ENCODE measurements at places on chromosomes 6 and 20. TPM values are rescaled to one million over a fixed set of nuclear protein-coding genes. Genes with fewer than 3 reads are reported as not detected.
A peak's percentile ranks its signal among the peaks of the same experiment; 100 is the strongest.

GRCh38 chr6:168180548-168181011, 101.6 kb upstream of the FRMD1 start:
- DNase-seq: peak; percentile 77

The TRIM40 gene
- total RNA-seq: not detected

The SYNGAP1 gene
- 19.3 TPM for total RNA-seq

The MAPK13 gene
- total RNA-seq: 10.1 TPM

The MAD2L1BP gene
- total RNA-seq: 15.5 TPM

DNA sequence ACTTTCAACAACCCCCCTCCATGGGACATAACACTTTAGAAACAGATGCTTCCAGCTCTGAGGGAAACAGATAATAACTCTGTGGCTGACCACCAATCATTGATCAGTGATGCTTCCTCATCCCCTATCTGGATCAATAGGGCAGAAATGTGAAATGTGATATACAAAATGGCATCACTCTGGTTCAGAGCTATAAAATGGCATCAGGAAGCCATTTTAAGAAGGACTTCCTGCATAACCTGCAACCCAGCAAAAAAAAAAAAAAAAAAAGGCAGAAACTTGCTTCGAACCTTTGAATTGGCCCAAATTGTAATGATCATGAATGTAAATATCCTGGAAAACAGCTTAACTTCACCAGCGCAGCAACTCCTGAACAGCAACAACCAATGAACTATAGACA, 48.0 kb upstream of the RNGTT start:
- no peak for DNase-seq

DNA sequence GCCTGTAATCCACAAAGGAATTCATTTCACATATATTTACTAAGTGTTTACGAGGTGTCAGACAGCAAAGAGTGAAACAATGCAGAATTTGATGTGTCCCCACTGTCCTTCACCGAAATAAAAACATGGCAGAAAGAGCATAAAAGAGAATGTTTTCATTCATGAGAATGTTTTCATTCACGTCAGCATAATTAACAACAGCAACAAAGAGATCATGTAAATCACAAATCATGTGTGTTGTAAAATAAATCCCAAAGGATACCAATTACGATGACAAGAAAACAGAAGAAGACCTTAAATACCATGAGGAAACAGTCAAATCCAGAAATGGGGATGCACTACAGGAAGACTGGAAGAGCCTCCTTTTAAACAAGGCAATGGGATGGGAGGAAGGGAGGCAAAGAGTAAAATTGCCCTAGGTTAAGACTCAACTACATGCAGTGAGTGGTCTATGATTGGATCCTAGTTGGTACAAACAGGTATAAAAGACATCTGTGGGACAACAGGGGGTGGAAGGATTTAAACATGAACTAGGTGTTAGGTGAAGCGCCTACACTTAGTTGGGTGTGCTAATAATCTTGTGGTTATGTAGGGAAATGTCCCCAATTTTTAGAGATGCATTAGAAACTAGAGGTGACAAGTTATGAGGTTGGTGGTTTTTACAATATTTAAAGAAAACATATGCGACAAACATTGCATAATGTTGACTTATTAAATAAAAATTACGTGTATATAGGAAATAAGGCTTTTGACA, 1.5 kb downstream of the ZSCAN31 start:
- DNase-seq: no peak

GRCh38 chr6:35385457-35386202, 43.3 kb downstream of the PPARD start:
- DNase-seq: no peak

DNA sequence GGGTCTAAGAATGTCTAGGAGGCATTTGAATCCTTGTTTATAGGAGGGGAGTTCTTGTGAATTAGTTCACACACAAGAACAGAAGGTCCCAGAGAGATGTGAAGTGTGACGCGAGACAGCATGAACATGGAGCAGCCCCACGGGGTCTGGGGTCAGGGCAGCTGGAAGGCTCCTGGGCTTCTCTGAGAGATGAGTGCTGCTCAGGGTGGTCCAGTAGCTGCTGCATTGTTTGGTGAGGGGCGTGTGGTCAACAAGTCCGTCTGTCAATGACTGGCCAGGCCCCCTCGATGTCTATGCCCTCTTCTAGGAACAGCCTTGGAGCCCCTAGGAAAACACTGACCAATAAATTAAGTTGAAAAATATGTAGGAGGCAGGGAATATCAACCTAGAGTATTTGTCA, 40.2 kb upstream of the GABRR1 start:
- DNase-seq: no peak

DNA sequence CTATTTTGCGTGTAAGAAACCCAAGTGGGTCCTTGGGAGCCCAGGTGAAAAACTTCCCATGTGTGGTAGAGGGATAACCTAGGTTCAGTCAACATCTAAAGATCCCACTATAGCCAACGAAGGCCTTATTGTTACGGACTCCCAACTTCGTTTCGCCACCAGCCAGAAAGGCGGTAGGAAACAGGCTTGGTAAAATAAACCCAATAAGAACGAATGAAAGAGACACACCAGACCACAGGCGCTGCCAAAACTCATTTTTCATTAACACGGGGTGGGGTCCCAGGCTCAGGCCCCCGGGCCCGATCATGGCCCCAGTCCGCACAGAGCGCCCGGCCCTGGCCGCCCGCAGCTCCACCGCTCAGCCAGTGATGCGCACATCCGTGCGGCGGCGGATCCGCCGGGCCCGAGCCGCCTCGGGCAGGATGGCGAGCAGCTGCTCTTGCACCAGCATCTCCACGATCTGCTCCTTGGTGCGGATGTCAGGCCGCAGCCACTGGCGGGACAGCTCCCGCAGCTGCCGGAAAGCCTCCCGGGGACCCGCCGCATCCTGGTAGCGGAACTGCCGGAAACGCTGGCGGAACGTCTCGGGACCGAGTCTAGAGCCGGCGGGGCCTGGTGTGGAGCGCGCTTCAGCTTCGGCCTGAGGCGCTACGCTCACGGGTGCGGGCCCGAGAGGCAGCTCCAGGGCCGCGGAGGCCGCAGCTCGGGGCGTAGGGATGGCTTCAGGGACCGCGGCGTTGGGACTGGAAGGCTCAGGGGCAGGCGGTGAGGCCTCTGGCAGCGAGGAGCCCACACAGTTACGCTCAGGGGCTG, 709 bp downstream of the SCAND1 start:
- DNase-seq: peak; percentile 88

The SRC gene
- total RNA-seq: 35.4 TPM

- no peak for DNase-seq
Measured at GRCh38 chr20:63238514-63239125, 2.9 kb downstream of the BIRC7 start.

The SLC9A8 gene
- 11.8 TPM for total RNA-seq

- no peak for DNase-seq
Measured at GRCh38 chr20:36230019-36230418, 6.3 kb upstream of the AAR2 start.

- no peak for DNase-seq
Measured at GRCh38 chr20:62832951-62833391, 16.1 kb downstream of the COL9A3 start.

DNA sequence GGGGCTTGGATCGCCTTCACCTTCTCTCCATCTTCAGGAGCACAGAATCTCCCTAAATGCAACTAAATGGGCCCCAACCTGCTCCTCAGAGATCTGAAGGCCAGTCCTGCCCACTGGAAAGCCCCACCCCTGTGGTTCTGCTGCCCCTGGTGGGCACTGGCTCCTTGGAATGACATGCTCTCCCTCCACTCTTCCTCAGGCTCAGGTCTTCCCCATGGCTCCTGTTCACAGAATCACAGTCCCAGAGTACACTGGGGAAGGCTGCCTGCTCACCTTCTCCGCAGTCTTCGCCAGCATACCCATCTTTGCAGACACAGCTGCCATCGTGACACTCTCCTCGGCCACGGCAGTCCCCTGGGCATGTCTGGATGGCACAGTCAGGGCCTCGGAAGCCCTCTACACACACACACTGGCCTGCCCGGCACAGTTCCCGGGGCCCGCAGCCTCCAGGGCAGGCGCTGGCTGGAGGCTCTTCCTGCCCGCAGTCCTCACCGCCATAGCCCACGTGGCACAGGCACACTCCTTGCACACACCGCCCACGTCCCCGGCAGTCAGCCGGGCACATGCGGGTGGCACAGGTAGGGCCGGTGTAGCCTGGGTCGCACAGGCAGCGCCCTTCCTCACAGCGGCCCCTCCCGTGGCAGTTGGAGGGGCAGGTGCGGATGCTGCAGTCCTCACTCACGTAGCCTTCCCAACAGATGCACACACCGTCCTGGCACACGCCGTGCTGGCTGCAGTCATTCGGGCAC, 13.6 kb downstream of the TNXB start:
- DNase-seq: peak; percentile 67

- DNase-seq: no peak
Measured at GRCh38 chr20:19078448-19079373, 133.7 kb upstream of the SLC24A3 start.

DNA sequence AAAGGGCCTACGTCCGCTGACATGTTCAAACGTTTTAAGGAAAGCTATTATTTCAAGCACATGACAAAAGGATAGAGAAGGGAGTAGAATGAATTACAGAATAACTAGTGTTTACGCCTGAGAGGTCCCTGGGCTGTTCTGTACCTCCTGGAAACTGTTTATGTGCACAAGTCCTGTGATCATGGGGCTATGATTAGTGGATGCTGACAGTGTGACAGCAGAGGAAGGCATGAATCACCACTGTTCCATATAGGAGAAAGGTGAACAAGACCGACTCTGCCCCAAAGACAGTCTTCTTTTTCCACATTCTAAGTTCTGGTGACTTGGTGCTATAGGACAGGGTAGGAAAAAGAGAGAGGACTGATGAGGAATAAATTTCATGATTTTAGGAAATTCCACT, 249.2 kb upstream of the PRDM1 start:
- no peak for DNase-seq

The SLC35D3 gene
- not detected for total RNA-seq

DNA sequence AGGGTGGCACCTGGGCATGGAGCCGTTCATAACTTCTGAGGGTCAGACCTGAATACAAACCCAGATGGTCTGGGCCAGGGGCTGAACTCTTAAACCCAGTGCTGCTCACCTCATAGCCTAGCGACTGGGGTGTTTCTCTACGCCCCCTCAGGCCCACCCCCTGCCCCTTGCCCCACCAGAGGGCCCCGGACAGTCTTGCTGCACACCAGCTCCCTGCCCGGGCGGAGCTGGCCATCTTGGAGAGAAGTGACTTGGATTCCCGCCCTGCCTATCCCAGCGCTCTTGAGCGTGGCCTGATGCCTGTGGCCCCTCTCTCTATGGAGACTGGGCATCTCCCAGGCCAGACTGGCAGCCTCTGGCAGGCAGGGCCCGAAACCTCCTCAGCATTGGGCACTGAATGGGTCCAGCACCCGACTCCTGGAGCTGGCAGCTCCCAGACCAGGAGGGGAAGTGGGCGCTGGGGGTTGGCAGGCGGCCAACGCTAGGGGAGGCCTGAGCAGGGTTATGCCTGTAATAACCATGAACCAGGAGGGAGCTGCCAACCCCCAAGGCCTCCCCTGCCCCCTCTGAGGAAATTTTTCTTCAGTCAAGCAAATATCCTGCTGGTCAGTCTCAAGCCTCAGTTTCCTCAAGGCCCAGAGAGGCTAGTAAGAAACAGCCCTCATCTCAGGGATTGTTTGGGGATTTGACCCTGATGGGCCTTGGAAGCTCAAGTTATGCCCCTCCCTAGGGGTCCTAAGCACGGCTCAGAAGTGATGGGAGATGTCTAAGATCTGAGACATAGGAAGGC, 169.5 kb downstream of the VEGFA start:
- DNase-seq: peak; percentile 63

GRCh38 chr6:144215402-144215931, 65.2 kb downstream of the STX11 start:
- DNase-seq: no peak

The EEF1A2 gene
- total RNA-seq: 2.6 TPM

GRCh38 chr6:92011681-92012245, 1407.6 kb downstream of the EPHA7 start:
- peak; percentile 74 for DNase-seq

DNA sequence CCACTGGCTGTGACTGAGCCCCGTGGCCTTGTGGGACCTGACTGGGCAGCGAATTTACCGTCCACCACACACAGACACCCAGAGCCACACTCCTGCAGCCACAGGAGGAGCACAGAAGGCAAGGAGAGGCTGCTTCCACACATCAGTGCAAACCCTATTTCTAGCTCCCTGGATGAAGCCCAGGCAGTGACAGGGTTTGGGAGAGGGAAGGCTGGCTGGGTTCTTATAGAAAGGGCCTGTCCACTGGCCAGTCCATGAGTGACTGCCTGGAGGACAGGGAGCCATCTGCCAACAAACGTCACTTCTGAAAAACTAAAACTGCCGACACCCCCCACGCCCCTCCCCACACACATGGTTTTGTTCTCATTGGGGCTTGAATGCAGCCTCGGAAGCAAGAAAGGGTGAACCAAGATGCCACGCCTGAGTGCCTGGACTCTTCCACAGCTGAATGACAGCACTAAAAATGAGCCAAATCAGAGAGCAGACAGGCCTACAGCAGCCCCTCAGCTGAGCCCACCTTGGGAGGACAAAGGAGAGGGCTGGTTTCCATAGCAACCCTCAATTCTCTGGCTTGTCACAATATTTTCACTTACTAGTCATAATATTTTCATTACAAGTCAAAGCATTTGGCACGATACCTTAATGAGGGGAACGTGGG, 38.4 kb downstream of the RRBP1 start:
- DNase-seq: peak; percentile 66

The ADISSP gene
- 20.2 TPM for total RNA-seq

The PSORS1C2 gene
- not detected for total RNA-seq

DNA sequence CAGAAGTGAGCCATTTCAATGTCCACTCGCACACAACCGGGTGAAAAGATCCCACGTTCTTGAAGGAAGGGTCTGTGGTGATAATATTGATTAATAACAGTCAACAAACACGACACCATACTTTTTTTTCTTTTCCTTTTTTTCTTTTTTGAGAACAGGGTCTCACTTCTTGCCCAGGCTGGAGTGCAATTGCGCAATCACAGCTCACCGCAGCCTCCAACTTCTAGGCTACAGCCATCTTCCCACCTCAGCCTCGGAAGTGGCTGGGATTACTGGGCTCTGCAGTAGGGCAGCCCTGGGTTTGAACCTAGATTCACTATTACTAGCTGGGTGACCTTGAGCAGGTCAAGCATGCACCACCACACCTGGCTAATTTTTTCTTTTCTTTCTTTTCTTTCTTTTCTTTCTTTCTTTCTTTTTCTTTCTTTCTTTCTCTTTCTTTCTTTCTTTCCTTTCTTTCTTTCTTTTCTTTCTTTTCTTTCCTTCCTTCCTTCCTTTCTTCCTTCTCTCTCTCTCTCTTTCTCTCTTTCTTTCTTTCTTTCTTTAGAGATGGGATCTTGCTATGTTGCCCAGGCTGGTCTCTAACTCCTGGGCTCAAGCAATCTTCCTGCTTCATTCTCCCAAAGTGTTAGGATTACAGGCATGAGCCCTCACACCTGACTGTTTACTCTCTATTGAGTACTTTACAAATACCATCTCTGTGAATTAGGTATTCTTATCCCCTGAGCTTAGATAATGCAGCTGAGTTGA, 123.9 kb downstream of the SNX5 start:
- DNase-seq: no peak

DNA sequence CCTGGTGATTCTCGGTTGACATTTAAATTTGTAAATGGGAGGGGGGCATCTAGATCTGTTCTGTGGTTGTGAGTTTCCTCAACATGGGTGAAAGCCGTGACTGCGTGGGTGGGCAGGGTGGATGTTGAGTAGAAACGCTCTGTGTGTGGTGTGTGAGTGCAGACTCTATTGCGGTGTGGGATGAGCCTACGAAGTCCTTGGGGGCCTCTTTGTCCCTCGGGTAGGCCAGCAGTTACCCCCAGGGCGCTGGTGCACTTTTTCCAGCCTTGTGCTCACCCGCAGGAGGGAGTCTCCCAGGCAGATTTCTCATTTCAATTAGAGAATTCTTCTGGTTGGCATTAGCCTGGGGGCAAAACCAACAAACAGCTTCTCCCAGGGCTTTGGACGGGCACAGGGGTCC, 10.6 kb downstream of the TOX2 start:
- DNase-seq: no peak
